ENCODE measurements at places on chromosomes 4 and X.

DNA sequence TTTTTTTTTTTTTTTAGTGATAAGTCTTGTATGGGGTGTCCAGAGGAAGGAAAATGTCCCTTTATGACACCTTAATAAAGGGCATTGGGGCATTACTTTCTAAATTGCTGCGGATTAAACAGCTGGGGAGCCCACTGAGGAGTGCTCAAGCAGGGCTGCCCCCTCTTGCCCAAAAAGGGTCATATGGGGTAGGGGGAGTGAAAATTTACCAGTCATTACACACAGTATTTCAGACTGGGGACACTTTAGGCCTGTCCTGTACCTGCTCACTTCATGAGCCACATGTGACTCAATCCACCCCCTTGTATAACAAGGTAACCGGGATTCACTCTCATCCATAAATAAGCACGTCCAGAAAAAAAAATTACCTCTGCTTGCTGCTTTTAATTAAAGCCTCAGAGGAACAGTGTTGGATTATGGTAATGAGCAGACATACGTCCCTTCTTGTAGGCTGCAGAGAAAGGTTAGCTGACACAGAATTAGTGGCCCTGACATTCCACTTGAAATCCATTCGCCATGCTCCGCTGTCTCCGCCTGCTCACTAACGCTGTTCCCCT, 1.8 kb downstream of the PRDM8 start:
- DNase-seq: no peak

DNA sequence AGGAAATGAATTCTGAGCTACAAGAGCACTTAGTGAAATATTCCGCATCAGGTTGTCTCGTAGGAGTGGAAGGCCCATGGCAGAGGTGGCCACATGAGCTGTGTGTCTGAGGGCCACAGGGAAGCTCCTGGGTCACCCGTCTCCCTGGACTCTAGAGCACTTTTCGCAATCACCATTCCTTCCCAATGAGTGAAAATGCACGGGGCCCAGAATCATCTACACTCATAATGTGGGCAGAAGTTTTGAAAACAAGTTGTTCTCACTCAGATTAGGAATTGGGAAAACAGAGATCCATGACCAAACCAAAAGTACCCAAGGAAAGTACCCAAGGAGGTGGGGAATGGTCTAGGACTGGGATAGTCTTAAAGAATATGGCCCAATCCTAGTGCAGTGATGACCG, 94.4 kb downstream of the SCD5 start:
- no peak for DNase-seq

- DNase-seq: no peak
Observed at GRCh38 chr4:38659346-38659745, 4.7 kb upstream of the KLF3 start.

GRCh38 chr4:124431653-124432192, 280.8 kb downstream of the ANKRD50 start:
- DNase-seq: no peak

- no peak for DNase-seq
Observed at GRCh38 chrX:26822448-26822847, 606.5 kb downstream of the MAGEB5 start.

- DNase-seq: no peak
Observed at GRCh38 chr4:127708985-127709384, 21.2 kb upstream of the SLC25A31 start.

DNA sequence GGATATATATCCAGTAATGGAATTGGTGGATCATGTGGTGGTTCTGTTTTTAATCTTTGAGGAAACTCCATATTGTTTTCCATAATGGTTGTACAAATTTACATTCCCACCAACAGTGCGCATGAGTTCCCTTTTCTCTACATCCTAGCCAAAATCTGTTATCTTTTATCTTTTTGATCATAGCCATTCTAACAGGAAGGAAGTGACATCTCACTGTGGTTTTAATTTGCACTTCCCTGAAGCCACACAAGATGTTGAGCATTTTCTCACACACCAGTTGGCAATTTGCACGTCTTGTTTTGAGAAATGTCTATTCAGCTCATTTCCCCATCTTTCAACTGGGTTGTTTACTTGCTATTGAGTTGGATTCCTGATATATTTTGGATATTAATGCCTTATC, 194.9 kb downstream of the CBLL2 start:
- DNase-seq: no peak
